Retinal pigment epithelial cell (primary cell): ENCODE measurements at places on chromosomes 5 and 9.

DNA sequence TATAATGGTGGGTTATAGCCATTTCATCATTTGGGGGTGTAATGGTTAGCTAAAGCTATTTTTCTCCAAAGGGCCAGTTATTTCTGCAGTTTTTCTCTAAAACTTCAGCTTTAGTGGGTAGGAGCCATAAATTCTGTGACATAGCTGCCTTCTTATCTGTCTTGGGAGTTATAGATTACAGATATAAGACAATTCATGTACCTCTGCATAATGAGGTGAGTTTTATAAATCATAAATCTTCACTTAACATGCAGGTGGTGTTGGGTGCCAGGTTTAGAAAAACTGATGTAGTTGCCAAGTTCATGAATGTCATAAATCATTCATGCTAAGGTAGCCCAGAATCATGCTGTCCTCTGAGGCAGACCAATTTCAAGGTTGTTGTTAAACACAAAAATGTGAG is 10.0 kb upstream of the HSPA9 start:
- no peak for DNase-seq

GRCh38 chr5:79202076-79202475 is 33.9 kb upstream of the JMY start:
- peak; percentile 40 for DNase-seq

DNA sequence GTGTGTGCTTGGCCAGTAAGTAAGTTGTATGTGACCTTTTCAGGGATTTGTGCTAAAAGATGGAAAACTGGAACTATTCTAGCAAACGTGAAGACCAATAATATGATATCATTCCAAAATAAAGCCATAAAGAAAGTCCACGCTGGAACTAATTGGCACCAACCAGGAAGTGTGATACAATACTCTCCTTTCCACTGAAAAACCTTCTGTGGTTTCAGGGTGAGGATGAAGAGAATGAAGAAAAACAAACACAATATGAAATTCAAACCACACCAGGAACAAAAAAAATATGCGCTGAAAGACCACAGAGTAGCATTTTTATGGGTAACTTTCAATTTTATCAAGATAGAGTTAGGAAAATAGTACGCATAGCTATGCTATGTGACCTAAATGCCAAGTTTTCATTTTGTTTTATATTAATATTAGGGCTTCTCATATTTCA is 105.8 kb downstream of the EFNA5 start:
- DNase-seq: no peak

DNA sequence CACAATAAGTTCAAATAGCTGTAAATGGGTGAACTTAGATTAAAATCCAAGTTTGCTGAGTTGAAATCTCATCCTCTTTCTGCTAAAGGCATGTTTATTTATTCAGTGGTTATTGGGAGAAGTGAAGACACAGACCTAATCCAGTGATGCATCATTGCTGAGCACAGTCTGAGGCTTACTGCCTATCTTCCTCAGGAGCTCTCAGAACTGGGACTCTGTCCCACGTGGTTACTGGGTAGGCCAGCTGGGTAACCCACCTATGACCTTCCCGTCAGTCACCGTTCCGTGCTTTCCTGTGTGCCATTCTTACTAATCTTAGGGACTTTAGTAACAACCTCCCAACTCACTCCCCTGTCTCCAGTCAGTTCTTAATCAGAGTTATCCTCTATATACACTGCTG is 226.8 kb upstream of the ATP10B start:
- no peak for DNase-seq

DNA sequence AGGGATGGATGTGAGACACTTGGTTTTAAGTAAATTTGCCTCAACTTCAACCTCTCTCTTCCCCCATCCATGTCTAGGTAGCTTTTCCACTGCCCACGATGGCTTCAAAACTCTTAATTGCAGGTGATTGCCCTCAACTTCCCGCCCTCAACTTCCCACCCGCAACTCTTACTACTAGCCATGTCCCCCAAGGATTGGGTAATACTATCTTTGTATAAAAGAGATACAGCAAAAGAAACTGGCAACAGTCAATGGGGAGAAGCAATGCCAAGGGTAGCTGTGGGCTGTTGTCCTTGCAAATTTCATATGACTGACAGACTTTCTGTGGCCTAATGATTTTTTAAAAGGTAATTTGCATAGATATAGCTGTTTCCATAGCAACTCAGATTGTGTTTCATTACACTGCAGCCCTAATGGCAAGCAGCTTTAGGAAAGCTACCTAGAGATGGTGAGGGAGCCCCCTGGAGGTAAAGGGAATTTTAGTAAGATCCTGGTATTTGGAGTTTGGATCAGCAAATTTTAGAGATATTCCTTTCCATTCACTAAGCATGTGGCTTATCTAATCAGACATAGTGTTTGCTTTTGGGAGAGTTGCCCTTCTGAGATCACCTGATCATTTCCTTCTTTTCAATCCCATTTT is 421.5 kb upstream of the DAP start:
- peak; percentile 14 for DNase-seq

DNA sequence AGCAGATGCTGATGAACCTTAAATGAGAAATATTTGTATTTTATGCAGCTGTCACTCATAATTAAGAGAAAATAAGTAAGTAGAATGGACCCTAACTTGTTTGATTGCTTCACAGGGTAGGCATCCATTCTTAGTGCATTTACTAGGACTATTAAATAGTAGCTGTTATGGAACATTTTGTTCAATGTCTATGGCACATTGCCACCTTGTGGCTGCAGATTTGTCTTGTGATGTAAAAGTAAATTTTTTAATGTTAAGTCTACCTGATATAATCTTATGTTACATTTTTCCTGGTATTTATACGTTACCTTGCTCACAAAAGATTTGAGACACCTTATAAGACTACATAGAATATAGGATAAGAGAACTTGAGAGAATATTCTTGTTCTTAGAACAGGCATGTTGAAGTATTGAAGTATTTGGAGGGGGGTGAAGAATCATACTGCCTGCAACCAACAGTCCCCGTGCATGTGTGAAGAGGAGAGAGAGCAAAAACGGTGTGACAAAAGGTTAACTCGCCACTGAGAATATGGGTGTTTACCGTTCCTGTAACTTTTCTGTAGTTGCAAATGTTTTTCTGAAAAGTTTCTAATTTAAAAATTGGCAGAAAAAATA is 161.1 kb downstream of the MAST4 start:
- DNase-seq: peak; percentile 22

- DNase-seq: no peak
Observed at GRCh38 chr5:88872971-88873370, 10.0 kb downstream of the MEF2C start.

- no peak for DNase-seq
Observed at GRCh38 chr5:180343110-180343830, 9.9 kb downstream of the GFPT2 start.

DNA sequence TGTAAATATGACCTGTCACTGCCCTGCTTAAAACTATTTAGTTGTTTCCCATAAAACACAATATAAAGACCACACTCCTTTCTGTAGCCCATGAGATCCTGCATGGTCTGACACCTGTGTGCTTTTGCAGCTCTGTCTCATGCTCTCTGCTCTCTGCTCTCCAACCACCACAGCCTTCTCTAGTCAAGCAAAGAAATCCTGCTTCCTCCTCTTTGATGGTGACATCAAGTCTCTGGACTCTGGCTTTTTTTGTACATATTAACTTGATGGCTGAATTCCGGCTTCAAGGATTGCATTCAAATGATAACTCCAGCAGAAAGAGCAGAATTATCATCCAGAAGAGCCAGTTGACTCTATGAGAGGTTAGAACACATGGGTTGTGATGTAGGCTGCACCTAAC is 58.2 kb downstream of the CHSY3 start:
- no peak for DNase-seq

DNA sequence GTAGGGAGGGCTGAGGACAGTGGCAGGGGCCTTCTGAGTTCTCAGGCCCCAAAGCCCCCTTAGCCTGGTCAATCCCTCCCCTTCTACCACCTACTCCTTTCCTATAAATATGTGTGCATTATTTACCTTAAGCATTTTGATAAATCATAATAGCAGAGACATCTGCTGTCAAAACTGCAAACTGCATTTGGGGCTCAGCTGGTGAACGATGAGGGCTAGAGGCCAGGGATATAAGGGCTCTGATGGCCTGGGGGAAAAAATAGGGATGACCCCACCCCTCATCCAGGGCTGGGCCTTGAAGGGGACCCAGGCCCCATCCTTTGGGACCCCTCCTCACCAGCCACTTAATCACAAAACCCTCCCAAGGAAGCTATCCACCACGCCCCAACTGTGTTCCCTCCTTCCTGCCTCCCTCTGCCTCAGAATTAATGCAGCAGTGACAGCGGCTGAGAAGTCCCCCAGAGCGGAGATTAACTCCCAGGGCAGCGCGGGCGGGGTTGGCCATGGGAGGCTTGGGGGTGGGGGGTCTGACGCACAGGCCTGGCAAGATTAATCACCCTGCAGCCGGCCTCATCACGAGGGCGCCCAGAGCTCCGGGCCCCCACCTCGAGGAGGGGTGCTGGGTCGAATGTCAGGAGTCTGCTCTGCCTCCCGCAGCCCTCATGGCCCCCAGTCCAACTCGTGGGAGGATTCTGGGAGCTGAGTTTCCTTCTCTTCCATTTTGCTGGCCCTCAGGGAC is 42.1 kb downstream of the CXXC5 start:
- DNase-seq: peak; percentile 80

- DNase-seq: no peak
Observed at GRCh38 chr9:99119976-99120655, 15.2 kb downstream of the TGFBR1 start.

GRCh38 chr9:122394265-122395125 is 23.7 kb downstream of the PTGS1 start:
- no peak for DNase-seq

DNA sequence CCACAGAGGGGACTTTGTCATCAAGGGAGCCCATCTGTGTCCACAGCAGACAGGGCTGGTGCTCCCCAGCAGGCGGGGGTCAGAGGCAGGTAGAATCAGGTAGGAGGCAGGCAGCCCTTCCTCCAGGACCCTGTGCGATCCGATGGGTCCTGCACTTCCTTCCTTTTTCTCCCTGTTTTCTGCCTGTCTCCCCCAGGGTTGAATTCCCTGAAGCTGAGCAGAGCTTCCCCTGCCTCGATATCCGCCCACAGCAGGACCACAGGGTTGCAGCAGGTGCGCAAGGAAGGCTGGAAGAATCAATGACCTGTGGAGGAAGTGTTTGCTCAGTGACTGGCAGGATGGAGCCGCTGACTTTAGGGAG is 69.2 kb downstream of the MRPL36 start:
- DNase-seq: no peak

GRCh38 chr9:3647652-3648051 is 121.9 kb upstream of the RFX3 start:
- DNase-seq: no peak

GRCh38 chr5:94691291-94691690 is 72.8 kb downstream of the SLF1 start:
- no peak for DNase-seq

DNA sequence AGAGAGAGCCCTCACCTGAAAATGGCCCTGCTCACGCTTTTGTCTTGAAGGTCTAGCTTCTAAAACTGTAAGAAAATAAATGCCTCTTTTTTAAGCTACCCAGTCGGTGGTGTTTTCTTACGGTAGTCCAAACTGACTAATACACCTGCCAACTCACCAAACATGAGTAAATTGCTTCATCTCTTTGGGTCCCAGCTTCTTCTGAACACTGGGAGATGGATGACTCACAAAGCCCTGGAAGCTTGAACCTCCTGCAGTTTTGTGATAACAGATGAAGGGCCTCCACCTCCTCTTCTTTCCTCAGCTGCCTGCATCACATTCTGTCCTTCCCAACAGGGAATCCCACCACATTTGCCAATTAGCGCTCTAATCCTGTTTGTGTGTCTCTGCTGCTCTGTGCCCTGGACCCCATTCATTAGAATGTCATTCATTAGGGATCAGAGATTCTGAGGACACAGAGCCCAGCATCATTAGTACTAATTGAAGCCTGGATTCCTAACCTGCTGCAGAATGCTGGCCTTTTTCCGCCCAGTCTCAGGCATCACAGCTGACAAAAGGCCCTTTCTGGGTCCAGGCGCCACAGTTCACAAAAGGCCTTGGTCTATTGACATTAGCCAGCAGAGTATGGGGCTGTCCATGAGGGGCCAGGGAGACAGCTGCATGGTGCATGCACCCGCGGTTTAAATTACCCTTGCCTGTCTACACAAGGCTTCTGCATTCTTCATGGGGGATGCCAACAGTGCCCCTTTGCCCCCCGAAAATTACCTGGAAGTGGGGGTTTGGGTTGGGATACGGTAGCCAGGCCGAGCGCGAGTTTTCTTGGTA is 349.3 kb downstream of the SEMA5A start:
- DNase-seq: peak; percentile 26

DNA sequence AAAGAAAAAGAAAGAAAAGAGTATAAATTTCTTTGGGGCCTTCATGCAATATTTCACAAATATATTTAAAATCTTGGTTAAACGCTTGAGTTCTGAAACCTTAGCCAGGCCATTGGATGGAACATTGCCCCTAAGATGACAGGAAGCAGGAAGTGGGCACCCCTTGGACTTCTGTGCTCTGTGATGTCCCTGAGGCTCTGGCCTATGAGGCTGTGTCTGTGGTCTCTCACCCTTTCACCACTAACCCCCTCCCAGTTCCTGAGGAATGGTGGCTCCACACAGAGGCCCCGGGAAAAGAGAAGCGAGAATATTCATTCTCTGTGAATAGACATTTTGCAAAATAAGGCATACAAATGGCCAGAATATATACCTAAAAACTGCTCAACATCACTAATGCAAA is 320.5 kb upstream of the PANK3 start:
- no peak for DNase-seq

- no peak for DNase-seq
Observed at GRCh38 chr5:1140171-1140817, 28.4 kb upstream of the SLC12A7 start.

- no peak for DNase-seq
Observed at GRCh38 chr5:102231693-102232619, 64.1 kb downstream of the SLCO4C1 start.

- no peak for DNase-seq
Observed at GRCh38 chr9:38249587-38250210, 142.8 kb upstream of the ALDH1B1 start.

- peak; percentile 84 for DNase-seq
Observed at GRCh38 chr5:58259685-58260152, 200.2 kb downstream of the PLK2 start.

GRCh38 chr9:126607086-126607485 is 6.6 kb upstream of the LMX1B start:
- no peak for DNase-seq

- DNase-seq: no peak
Observed at GRCh38 chr5:176620333-176620981, 9.9 kb downstream of the SNCB start.

- DNase-seq: no peak
Observed at GRCh38 chr5:97355775-97356174, 172.7 kb upstream of the RIOK2 start.

GRCh38 chr9:134353539-134353938 is 27.3 kb downstream of the RXRA start:
- DNase-seq: no peak
